Frontal cortex (tissue), 4 donors: ENCODE measurements at places on chromosomes 4 and X.

DNA sequence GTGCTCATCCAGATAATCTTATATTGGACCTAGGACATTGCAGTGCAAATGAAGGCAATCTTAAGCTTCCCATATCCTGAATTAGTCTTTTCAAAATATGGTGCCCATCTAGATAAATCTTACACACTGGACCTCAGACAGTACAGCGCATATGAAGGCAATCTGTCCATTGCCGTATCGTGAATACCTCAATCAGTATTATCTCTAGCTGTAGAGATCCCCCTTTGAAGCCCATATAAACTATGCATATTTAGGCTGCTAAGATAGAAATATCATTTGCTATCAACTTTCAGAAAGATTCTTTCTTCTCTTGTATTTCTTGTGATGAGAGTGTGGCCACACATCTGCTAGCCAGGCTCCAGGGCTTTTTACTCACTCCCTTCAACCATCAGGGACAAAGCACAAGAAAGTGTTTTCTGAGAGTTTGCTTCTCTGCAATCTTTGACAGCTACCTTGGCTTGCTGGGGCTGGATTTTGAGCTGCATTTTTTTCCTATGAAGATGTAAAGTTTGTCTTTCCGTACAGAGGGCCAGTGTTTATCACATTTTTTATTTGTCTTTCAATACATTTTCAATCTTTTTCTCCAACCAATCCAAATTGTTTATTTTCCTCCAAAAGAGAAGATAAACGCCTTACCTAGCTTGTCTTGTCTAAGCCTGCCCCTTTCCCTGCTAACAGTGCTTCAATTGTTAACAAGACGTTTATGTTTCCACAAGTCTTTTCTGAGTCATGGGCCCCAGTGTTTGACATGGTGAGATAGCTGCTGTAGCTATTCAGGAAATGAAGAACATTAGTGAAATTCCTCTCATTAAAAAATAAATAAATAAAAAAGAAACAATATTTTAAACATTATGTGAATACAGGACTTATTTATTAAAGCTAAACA lies 57.6 kb upstream of the FAT1 start:
- no peak for DNase-seq

- no peak for DNase-seq
Observed at GRCh38 chr4:73527196-73527595, 45.7 kb downstream of the AFM start.

GRCh38 chrX:152642931-152643564 lies 5.4 kb downstream of the GABRQ start:
- no peak for DNase-seq

GRCh38 chr4:36256398-36256891 lies 12.1 kb upstream of the ARAP2 start:
- DNase-seq = no peak

- no peak for DNase-seq
Observed at GRCh38 chrX:71923516-71923915, 12.9 kb downstream of the NHSL2 start.

- no peak for DNase-seq
Observed at GRCh38 chrX:38699121-38699520, 102.1 kb upstream of the MID1IP1 start.

- no peak for DNase-seq
Observed at GRCh38 chr4:90189178-90189577, 62.0 kb downstream of the CCSER1 start.

DNA sequence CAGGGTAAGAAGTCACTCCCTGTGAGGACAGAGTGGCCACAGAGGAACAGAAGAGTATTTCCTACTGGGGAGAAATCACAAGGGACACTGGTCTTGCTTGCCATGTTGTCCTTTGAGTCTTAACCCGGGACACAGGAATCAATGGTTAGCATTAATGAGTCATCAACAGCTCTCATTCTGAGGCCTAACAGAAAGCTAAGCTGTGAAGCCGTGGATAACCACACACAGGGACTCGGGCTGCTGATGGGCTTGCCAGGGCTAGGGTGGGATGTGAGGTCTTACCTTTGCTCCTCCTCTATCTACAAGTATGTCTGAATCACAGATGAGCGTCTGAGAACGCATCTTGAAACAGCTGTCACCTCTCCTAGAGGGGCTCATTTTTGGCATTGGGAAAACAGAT lies 22.2 kb downstream of the HELT start:
- no peak for DNase-seq

GRCh38 chr4:69167300-69167699 lies 47.2 kb downstream of the UGT2B11 start:
- no peak for DNase-seq

DNA sequence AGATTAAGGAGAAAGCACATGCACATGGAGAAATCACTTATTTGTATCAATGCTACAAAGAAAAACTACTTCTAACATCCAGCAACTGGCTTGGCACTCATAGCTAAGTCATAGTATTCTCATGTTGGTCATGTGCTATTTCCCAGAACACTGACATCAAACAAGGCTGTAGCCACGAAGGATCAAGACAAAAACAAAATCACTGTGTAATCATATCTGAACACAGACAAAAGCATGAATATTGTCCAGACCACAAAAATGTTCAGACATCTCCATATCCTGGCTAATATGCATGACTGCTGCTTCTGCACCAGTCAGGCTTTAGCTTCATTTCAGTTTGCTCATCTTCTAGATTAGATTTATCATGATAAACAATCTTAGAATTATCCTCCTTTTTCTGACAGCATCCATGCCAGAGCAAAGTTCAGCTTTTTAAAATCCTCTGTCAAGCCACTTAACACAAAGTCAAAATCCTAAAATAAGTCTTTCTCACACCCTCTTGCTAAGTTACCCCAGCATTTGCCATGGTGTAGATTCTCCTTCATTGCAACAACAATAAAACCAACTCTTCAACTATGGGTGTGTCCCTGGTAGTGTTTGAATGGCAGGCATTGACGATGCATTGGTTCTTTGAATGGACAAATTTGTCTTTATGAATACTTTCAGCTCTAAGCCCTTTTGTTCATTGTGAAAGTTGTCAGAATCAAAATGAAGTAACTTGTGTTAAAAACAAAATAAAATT lies 39.1 kb upstream of the NPFFR2 start:
- no peak for DNase-seq

GRCh38 chrX:155864655-155865054 lies 16.5 kb upstream of the VAMP7 start:
- no peak for DNase-seq

- DNase-seq = no peak
Observed at GRCh38 chr4:78704981-78705683, 71.0 kb upstream of the BMP2K start.
